ENCODE measurements at places on chromosomes 16 and 17.

DNA sequence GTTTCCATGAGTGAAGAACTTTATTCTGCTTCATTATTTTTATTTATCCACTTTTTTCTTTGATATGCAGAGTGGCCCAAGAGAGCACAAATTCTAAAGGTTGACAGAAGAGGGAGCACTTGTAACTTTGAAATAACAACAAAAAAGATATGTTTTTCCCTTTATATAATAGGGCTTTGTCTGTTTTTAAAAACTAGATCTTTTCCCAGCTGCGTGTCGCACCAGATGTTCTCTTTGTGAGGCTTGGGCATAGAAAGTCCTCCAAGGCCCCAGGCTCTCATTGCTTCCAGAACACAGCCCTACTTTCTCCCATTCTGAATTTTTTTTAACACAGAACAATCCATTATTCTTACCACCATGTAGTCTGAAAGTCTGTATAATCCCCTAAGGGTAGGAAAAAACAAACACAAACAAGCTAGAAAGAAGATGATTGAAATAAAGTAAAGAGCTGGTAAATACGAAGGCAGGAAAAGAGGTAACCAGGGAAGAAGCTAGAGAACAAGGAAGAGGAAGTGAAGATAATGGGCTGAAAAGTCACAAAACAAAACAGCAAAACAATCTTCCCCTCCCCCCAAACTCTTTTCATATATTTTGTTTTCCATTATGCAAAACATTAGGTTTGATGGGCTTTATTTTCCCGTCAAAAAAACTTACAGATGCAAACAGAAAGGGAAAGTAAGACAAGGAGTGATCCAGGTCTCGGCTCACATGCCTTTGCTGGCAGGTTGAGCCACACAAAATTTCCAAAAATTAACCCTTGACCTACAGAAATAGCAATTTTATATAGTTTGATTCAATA, 160.4 kb downstream of the ABCA8 start:
- peak overlapping the region; percentile 64 for H3K27ac ChIP-seq
- no peaks in the 10 kb centered on the region for H3K27me3 ChIP-seq
- H3K4me1 ChIP-seq, result no peaks in the 10 kb centered on the region
- DNase-seq, result no peak
- no peak overlapping the region for H3K4me3 ChIP-seq

- no peak overlapping the region for H3K27ac ChIP-seq
- no peak overlapping the region for H3K4me3 ChIP-seq
- DNase-seq, result peak; percentile 60
- no peaks in the 10 kb centered on the region for H3K4me1 ChIP-seq
- H3K36me3 ChIP-seq, result peaks cover 22% of the 10 kb centered on the region
These were observed 35.7 kb downstream of the NLRC5 start for GRCh38 chr16:57024894-57025680.

- DNase-seq, result peak; percentile 81
- peaks cover 10% of the 10 kb centered on the region for H3K4me1 ChIP-seq
- H3K27me3 ChIP-seq, result peaks cover 47% of the 10 kb centered on the region
- no peaks in the 10 kb centered on the region for H3K36me3 ChIP-seq
- H3K27ac ChIP-seq, result peak within 1 kb of the TSS; percentile 64
These were observed at the start of gene ADGRG1 for GRCh38 chr16:57628008-57628781. TSS of gene ADGRG1 (plus strand) at chr16:57628630. CDS start at chr16:57650288, 21,658 bp downstream.

DNA sequence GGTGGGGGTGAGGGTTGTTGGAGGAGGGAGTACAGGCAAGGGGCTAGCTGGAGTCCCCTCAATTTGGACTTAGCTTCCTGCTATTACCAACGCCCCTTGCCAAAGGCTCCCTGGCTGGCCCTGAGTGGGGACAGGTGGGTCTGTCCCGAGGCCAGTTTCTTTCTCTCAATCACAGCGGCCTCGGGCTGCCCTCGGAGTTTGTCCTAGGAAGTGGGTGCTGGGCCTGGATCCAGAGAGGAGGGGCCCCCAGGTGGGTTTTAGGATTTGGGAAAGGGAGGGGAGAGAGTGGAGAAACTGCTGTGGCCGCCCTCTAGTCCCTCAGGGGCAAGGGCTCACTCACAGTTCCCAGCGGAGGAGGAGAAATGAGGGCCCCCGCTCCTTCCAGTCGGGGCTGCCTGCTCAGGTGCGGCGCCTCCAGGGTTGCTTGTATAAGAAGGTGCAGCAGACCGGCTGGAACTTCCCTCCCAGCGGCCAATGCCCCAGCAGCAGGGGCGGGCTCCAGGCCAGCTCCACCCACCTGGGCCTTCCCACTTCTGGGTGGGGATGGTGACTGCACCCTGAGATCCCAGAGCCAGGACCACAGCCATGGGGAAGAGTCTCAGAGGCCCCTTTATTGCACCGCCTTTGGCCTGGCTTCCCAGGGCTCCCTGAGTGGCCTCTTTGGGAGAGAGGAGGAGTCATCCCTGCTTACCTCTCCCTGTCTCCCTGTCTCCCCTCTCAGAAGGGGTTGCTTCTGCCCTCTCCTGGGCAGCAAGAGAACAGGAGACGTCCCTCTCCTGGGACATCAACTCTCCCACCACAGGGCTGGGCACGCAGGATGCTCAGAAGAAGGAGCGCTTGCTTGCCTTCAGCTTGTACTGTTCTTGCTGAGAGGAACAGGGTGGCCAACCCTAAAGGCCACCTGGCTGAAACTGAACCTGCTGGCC, 112.0 kb upstream of the SMURF2 start:
- no peak overlapping the region for H3K4me3 ChIP-seq
- H3K27me3 ChIP-seq, result peaks cover 10% of the 10 kb centered on the region

DNA sequence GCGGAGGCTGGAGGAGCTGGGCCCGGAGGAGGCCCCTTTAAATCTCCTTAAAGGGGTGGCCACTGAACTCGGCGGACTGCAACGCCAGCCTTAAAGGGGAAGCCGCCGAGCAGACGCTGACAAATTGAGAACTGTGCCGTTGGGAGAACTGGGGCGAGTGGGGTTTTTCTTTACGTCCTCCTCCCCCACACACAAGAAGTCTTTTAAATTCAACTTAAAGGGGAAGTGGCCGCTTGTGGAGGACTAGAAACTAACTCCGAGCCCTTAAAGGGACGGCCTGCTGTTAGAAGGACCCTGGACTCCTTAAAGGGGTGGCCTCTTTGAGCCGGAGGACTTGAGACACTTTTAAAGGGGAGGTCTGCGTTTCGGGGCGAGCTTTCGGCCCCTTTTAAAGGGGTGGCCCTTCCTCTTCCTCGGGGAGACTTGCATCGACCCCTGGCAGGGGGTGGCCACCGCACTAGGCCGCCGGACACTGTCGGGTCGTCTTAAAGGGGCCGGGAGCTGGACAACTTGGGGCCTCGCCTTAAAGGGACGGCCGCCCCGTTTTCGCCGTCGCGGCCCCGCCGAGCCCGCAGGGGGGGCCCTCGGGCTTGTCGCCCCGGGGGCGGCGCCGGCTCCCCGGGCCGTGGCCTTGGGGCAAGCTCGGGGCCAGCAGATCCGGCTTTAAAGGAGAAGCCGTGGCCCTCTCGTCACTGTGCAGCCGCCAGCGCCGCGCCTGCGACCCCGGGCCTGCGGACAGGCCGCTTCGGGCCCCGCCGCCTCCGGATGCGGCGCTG, 688 bp downstream of the FBRS start:
- H3K4me3 ChIP-seq, result peak overlapping the region; percentile 98
- peaks cover 47% of the 10 kb centered on the region for H3K4me1 ChIP-seq
- no peaks in the 10 kb centered on the region for H3K27me3 ChIP-seq

DNA sequence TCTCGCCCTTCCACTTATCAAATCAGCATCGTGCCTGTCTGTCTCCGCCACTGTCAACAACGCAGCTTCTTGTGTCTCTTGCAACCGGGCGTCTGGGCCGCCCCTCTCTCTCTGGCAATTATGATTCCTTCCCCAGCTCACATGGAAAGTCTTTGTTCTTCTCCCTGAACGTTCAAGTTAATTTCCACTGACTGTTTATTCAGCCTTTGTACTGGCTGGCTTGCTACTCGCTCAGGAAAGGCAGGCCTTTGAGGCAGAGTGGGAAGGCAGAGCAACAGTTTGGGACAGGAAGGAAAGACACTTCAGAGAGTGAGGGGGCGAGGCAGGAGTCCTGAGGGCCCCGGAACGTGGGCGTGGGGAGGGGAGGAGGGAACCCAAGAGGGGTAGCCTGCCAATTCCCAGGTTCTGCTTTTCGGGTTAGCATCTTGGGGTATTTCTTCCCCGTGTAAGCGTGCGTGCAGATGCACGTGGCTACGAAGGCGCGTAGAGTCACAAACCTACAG, 50.8 kb downstream of the AKAP1 start:
- no peaks in the 10 kb centered on the region for H3K36me3 ChIP-seq
- H3K27me3 ChIP-seq, result no peaks in the 10 kb centered on the region
- no peak overlapping the region for H3K4me3 ChIP-seq
- DNase-seq, result no peak
- H3K4me1 ChIP-seq, result no peaks in the 10 kb centered on the region

- peaks cover 22% of the 10 kb centered on the region for H3K4me1 ChIP-seq
- H3K27ac ChIP-seq, result peak within 1 kb of the TSS; percentile 93
- H3K27me3 ChIP-seq, result no peaks in the 10 kb centered on the region
- H3K36me3 ChIP-seq, result no peaks in the 10 kb centered on the region
- H3K4me3 ChIP-seq, result peak within 1 kb of the TSS; percentile 88
These were observed at the start of gene NFATC3 for GRCh38 chr16:68085259-68086071. TSS of gene NFATC3 (plus strand) at chr16:68085370. CDS start at chr16:68085682, 312 bp downstream.

DNA sequence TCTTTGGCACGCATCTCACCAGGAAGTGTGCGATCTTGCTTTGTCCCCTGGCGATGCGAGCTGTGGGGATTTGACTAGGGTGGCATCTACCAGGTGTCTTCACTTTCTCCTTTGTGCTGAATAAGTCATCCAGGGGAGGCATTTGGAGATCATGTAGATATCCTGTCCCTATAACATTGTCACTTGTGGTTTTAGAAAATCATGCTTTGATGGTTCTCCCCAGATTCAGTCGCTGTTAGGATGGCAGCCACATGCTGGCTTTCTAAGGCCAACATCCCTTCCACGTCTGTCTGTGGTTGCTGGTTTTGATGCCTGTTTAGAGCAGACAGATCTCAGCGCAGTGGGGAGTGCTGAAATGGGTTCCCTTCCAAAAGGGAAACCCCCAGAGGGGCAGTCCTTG, 2.5 kb downstream of the ADAD2 start:
- no peaks in the 10 kb centered on the region for H3K27me3 ChIP-seq
- H3K4me3 ChIP-seq, result no peak overlapping the region
- H3K27ac ChIP-seq, result no peak overlapping the region
- no peak for DNase-seq

DNA sequence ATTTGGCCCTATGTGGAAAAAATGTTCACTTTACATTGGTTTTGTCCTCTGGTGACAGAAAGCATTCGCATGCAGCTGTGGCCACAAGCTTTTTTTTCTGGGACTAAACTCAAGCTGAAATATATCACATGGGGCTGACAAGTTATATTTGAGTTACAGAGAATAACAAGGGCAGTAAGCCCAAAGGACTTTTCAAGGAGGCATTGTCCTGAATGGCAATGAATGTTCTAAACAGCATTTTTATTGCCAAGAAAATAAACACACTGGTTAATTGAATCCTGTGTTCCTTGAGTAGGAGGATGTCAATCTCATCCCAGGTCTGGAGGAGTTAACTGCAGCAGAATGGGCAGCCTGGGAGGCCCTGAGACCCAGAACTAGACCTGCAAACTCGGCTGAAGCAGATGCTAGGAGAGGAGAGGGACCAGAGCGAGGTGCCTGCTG, 114.5 kb downstream of the COPRS start:
- H3K36me3 ChIP-seq, result no peaks in the 10 kb centered on the region
- no peaks in the 10 kb centered on the region for H3K4me1 ChIP-seq
- no peaks in the 10 kb centered on the region for H3K27me3 ChIP-seq
- H3K27ac ChIP-seq, result peak overlapping the region; percentile 9

GRCh38 chr17:40467281-40467867, 24.1 kb downstream of the IGFBP4 start:
- H3K27me3 ChIP-seq, result no peaks in the 10 kb centered on the region
- H3K4me3 ChIP-seq, result no peak overlapping the region
- H3K4me1 ChIP-seq, result peaks cover 35% of the 10 kb centered on the region
- no peaks in the 10 kb centered on the region for H3K36me3 ChIP-seq

GRCh38 chr17:31226373-31226772, 70.7 kb downstream of the OMG start:
- H3K4me1 ChIP-seq, result no peaks in the 10 kb centered on the region
- H3K27ac ChIP-seq, result no peak overlapping the region
- no peak for DNase-seq
- H3K4me3 ChIP-seq, result no peak overlapping the region

- H3K36me3 ChIP-seq, result peaks cover 33% of the 10 kb centered on the region
- H3K27ac ChIP-seq, result peak overlapping the region; percentile 99
- H3K27me3 ChIP-seq, result no peaks in the 10 kb centered on the region
- H3K4me3 ChIP-seq, result peak overlapping the region; percentile 99
- H3K4me1 ChIP-seq, result peaks cover 30% of the 10 kb centered on the region
- DNase-seq, result peak; percentile 81
These were observed 747 bp downstream of the ATXN7L3 start for GRCh38 chr17:44198721-44199552.

DNA sequence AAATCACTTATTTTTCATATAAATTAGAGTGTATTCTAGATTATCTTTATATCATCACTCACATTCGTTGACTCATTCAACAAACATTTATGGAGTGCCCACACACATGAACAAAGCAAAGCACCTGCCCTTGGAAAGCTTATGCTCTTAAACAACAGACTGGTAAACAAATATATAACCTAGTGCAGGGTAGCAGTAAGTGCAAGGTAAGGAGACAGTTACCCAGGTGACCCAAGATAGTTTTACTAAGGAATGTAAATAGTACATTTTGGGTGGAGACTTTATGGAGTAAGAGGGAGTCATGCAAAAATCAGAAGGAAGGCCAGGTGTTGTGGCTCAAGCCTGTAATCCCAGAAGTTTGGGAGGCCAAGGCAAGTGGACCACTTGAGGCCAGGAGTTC, 40.4 kb upstream of the HELZ start:
- H3K27ac ChIP-seq, result no peak overlapping the region
- no peaks in the 10 kb centered on the region for H3K36me3 ChIP-seq
- no peak for DNase-seq
- H3K27me3 ChIP-seq, result no peaks in the 10 kb centered on the region

DNA sequence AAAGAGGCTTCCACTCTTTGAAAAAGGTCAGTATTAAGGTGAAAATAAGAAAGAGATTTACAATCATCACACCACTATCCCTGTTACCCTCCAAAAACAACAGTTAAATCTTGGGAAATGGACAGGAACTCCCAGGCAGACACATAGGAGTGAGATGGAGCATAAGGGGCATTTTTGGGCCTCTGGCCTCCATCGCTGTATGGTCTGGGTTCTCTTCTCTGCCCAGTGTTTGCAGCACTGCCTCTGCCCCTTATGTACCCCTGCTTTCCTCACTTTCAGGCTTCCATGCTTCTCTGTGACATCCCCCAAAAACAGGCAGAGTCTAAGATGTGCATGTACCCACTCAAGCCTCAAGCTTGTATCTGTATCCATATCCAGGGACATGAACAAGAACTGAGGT, 630 bp upstream of the HOXB2 start:
- peaks cover 13% of the 10 kb centered on the region for H3K36me3 ChIP-seq
- peak overlapping the region; percentile 99 for H3K27ac ChIP-seq
- H3K27me3 ChIP-seq, result no peaks in the 10 kb centered on the region
- peak; percentile 19 for DNase-seq
- no peak overlapping the region for H3K4me3 ChIP-seq

GRCh38 chr17:65123757-65124675, 13.2 kb upstream of the RGS9 start:
- peak overlapping the region; percentile 87 for H3K27ac ChIP-seq
- no peaks in the 10 kb centered on the region for H3K27me3 ChIP-seq
- no peaks in the 10 kb centered on the region for H3K36me3 ChIP-seq
- no peak overlapping the region for H3K4me3 ChIP-seq
- H3K4me1 ChIP-seq, result no peaks in the 10 kb centered on the region
